ENCODE measurements at places on chromosomes 4 and X. TPM values are rescaled to one million over a fixed set of nuclear protein-coding genes. Genes with fewer than 3 reads are reported as not detected.

DNA sequence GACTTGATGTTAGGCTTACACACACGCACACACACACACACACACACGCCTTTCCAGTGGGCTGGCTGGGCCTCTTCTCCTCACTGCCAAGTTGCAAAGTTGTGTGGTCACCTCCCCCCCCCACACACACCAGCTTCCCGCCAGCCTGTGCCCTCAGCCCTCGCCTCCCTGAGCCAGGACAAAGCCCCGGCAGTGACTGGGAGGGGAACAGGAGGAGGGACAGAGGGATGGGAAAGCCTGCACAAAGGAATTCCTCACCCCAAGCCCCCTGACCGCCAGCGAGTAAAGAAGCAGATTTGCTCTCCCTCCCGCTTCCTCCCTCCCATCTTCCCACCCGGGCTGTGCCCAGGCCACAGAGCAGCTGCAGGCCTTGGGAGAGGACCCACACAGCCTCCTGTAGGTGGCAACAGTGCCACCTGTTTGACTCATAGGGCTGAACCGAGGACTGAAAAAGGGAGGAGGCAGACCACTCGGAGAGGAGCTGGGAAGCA is at the start of gene GDPD2:
TSS of gene GDPD2 (plus strand) at position 464 of the 491 bp plus-strand sequence. CDS start 1,671 bp downstream, outside the sequence.
- H3K36me3 ChIP-seq, result no peaks in the 10 kb centered on the region
- H3K27ac ChIP-seq, result no peak within 1 kb of the TSS
- DNase-seq, result no peak
- no peaks in the 10 kb centered on the region for H3K4me1 ChIP-seq
- H3K4me3 ChIP-seq, result no peak within 1 kb of the TSS
- no peaks in the 10 kb centered on the region for H3K27me3 ChIP-seq

DNA sequence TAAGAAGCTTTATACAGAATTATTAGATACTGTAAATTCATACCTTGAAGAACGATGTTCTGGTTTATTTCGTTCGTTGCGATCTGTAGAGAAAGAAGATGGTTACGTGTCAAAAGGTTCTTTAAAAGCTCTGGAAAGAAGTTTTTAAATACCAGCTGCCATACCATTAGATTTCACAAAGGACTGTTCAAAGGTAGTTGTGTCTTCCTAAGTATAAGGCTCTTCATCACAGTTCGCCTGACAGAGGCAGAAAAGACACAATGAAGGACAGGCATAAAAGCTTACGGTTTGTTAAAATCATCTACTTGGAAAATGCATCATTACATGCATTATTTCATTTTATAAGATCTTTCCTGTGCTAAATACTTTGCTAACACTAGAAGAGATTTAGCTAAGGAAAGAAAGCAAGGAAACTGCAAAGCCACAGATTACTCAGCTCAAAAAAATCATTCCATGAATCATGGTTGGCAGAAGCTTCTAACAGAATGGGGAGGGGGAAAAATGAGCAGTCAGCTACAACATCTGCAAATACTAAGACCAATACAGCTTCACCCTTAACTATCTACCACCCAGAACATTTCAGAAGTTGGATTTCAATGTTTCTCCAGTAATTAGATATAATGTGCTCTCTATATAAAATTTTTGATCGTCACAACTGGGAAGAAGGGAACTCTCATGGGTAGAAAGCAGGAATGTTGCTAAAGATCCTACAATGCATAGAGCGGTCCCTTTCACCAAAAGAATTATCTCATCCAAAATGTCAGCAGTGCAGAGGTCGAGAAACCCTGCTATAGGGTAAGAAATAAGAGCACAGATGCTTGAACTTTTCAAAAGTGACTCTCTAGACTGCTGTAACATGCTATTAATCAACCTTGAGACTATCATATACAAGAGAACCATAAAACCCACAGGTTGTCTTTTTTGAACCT is 50.7 kb upstream of the PRSS48 start:
- no peaks in the 10 kb centered on the region for H3K27me3 ChIP-seq
- peak overlapping the region; percentile 84 for H3K4me3 ChIP-seq
- H3K36me3 ChIP-seq, result no peaks in the 10 kb centered on the region
- peak overlapping the region; percentile 57 for H3K27ac ChIP-seq

DNA sequence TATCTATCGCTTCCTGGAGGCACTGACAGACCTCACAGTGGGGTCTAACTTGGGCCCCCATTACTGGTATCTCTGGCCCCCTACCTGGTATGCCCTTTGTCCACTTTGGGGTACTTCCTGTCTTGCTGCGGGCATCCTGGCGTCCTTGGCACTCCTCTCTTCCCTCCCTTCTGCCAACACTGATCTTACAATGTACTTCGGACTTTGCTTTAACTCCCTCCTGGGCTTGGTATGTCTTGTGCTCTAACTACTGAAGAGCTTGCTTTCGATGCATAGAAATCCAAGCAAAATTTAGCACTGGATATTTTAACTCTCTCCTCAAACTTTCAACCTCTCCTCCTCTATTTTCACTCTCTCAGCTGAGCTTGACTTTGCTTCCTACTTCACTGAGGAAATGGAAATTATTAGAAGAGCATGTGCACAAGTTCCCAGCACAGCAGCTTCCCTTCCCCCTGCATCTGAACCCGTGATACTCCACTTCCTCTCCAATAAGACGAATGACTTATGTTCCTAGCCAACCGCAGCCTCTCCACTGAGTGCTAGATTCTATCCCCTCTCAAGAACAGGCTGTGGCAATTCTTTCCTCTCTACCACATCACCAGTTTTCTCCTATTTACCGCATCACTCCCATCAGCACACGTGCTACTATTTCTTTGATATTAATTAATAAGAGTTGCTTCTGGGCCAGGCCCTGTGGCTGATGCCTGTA is 52.9 kb downstream of the SUPT20HL2 start:
- DNase-seq, result no peak
- H3K36me3 ChIP-seq, result no peaks in the 10 kb centered on the region
- H3K4me3 ChIP-seq, result no peak overlapping the region
- no peaks in the 10 kb centered on the region for H3K27me3 ChIP-seq
- no peak overlapping the region for H3K27ac ChIP-seq
- H3K4me1 ChIP-seq, result no peaks in the 10 kb centered on the region

- no peaks in the 10 kb centered on the region for H3K27me3 ChIP-seq
- H3K4me3 ChIP-seq, result peak overlapping the region; percentile 41
- no peak overlapping the region for H3K27ac ChIP-seq
- no peak for DNase-seq
- no peaks in the 10 kb centered on the region for H3K36me3 ChIP-seq
These were observed 183.7 kb downstream of the SPATA18 start for GRCh38 chr4:52234561-52235440.

HPSE gene
- total RNA-seq, result 3.7 TPM

GRCh38 chr4:69781458-69782418 is 21.3 kb upstream of the SULT1B1 start:
- DNase-seq, result no peak
- H3K4me1 ChIP-seq, result no peaks in the 10 kb centered on the region
- H3K27me3 ChIP-seq, result no peaks in the 10 kb centered on the region
- H3K36me3 ChIP-seq, result no peaks in the 10 kb centered on the region
- no peak overlapping the region for H3K4me3 ChIP-seq
